Fibroblast of pulmonary artery (primary cell): ENCODE measurements at places on chromosomes 3 and 15.

GRCh38 chr3:138941259-138941885, 5.6 kb downstream of the FOXL2 start:
- DNase-seq = peak; percentile 66

DNA sequence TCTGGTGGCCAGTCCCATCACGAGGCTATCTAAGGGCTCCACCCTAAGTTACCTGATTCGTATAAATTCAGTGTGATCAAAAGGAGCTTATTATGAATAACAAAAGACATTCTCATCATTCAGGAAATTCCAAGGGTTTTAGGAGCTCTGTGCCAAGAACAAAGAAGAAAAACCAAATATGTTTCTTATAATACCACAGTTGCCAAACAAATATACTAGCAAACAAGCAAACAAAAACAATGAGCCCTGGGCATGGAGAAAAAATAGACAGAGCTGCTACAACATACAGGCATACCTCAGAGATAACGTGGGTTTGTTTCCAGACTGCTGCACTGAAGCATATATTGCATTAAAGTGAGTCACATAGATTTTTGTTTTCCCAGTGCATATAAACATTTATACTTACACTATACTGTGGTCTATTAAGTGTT, 20.2 kb upstream of the CFAP161 start:
- DNase-seq = peak; percentile 36

- no peak for DNase-seq
Measured at GRCh38 chr3:113966172-113966571, 18.4 kb downstream of the ZDHHC23 start.

DNA sequence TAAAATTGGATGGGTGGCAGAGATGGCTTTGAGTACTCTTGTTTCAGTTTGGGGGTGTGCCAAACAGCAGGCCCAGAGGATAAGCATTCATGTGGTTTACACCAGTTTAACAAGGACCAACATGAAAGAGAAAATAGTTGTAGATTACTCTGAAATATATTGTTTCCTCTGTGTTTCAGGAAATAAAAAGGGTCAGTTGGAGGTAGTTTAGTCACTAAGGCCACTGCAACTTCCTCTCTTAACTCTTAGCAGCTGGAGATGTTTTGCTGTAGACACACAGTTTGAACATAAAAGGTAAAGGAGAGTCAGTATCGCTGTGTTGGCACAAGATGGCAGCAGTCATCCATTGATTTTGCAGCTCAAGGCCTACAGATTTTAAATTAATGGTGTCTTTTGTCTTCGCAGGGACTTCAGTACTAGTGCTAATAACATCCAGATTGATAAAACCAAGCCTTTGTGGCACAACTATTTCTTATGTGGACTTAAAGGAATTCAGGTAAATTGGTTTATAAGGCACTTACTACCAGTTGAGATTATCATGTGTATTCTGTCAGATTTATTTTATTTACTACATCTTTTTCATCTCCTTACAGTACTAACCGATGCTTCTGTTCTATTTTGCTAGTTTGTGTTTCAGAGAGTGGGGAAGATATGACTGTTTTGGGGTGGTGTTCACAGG, 65.5 kb downstream of the GALK2 start:
- DNase-seq = peak; percentile 93

- no peak for DNase-seq
Measured at GRCh38 chr15:80585544-80586018, 109.5 kb upstream of the ABHD17C start.

DNA sequence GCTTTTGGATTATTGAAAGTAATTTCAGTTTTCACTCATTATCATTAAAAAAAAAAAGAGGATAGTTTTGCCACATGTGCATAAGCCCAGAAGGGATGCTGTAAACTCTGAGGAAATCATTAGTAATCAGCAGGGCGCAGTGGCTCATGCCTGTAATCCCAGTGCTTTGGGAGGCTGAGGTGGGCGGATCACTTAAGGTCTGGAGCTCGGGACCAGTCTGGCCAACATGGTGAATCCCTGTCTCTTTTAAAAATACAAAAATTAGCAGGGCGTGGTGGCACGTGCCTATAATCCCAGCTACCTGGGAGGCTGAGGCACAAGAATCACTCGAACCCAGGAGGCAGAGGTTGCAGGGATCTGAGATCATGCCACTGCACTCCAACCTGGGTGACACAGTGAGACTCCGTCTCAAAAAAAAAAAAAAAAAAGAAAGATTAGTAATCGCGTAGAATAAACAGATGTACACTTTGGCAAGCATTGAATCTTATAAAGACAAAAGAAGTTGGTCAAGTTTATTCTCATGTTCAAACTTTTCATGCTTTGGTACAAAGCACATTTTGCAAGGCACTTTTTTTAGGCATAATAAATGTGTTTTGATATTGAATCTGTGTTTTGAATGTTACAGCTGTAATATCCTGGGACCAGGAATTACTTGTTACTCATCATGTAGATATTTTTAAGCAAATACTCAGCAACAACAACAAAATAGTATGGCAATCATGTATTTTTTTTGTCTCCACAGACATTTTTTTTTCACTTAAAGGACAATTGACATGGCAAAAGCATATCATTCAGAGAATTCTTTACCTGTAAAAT, 93.2 kb upstream of the AGTR1 start:
- DNase-seq = peak; percentile 39

DNA sequence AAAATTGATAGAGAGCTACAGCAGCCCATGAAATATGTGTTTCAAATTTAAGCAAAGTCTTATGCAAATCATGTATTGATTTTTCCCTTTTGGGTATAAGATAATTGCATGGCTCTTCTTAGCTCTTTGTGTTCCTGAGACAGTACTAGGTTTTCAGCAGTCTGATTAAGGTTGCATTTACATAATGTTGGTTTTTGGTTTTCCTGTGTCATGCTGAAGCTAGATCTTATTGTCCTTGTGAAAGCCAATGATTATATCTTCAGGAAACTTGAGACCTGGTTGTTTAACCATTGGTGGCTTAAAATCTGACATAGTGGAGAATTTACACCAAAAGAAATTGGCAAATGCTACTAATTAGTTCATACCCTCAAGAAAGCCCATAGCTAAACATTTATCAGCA, 392.6 kb downstream of the ZPLD1 start:
- no peak for DNase-seq

DNA sequence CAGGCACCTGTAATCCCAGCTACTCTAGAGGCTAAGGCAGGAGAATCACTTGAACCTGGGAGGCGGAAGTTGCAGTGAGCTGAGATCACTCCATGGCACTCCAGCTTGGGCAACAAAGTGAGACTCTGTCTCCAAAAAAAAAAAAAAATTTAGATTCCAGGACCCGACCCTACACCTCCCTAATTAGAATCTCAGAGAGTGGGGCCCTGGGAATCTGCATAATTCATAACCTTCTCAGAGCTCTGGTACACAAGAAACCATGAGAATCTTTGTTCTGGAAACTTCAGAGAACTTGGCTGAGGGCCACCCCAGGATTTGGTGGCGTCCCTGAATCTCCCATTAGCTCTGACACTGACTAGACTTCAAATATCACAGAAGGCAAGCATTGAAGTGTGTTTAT, 31.5 kb downstream of the B3GNT5 start:
- DNase-seq = no peak

DNA sequence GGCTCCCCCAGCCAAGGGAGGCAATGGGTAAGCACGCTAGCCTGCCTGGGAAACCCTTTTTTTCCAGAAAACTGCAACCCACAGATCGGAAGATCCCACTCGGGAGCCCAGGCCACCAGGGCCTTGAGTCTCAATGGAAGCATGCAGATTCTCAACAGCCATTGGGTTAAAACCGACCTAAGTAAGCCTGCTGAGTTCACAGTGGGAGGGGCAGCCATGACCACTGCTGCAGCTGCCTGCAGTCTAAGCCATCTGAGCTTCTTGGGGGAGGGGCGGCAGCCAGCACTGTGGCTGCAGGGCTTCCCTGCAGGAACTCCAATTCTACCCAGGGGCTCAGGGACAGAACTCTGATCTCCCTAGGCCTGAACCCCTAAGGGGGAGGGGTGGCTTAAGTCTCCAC, 82.0 kb downstream of the DPPA2 start:
- no peak for DNase-seq

- no peak for DNase-seq
Measured at GRCh38 chr3:131363275-131363674, 18.3 kb upstream of the NUDT16 start.

- DNase-seq = peak; percentile 28
Measured at GRCh38 chr3:28912120-28912885, 368.6 kb upstream of the RBMS3 start.

GRCh38 chr3:13235079-13235478, 161.8 kb upstream of the IQSEC1 start:
- DNase-seq = no peak

DNA sequence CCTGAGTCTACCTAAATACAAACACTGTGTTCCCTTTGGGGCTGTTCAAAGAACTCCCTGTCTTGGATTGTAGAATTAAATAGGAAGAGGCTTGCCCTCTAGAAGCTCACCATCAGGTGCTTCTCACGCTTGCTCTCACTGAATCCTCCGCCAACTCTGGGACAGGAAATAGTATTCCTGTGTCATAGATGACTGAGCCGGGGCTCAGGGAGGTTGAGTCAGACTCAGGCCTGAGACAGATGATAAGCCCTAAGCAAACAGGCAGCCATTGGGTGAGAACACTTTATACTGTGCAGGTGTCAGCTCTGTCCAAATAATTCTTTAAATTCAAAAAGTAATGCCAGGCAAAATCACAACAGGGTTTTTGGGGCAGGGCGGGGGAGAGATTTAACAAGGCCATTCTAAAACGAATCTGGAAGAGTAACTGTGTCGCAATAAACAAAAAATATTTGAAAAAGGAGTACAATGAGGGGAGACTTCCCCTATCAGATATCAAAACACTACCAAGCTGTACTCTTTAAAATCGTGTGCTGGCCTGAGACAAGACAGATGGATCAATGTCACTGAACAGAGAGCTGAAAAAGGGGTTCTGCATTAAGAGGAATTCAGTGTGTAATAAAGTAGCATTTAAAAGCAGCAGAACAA, 59.0 kb downstream of the EPHB3 start:
- DNase-seq = peak; percentile 50
